ENCODE measurements at places on chromosomes 2 and 18.
A peak's percentile ranks its signal among the peaks of the same experiment; 100 is the strongest.

DNA sequence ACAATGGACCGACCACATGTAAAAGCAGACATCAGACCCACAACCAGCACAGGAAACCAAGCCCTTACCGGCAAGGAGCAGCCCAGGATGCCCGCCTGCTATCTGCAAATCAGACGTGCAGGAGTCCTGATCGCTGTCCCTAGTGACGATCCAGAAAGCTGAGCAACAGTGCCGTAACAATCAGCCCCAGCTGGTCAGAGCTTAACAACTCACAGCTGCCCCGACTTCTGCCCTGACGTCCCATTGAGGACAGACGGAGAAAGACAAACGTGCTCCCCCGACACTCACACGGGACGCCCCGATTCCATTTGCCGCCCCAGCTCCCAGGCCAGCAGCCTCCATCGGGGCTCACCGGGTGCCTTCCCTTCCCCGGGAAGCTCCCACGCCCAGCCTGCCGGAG lies 39.8 kb upstream of the PXDN start:
- peak; percentile 31 for DNase-seq

- no peak for DNase-seq
Measured at GRCh38 chr2:150404147-150404546, 83.3 kb downstream of the RND3 start.

DNA sequence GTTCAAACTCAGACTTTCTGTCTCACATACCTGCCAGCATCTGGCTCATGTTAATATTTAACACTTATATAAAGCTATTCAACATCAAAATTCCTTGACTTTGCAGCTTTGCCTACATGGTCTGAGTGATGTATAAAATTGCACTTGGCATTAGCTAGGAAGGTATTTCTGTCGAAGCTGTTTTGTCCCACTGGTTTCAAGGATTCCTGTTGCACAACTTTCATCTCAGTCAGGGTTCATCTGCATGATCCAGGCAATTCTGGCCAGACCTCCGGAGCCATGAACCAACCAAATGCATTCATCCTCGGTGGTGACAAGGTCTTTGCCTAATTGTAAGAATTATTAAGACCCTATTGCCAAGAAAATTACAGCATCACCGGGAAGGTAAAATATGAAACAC lies 185.4 kb downstream of the ZEB2 start:
- no peak for DNase-seq

DNA sequence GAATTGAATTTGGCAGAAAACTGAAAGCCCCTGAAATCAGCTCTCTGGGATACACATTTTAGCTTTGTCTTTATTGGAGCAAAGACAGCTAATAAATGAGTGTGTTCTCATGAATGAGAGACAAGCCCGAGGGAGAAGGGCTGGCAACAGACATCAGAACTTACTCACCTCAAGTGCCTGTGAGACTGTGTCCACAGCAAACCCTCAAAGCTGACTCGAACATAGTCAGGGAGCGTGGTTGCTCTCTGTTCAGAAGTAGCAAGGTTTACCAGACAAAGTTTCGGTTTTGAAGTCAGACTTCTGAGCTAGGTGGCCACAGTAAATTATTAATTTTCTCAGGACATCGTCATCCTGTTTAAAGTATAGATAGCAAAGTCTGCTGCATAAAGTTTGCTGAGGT lies 207.9 kb downstream of the CMPK2 start:
- DNase-seq, result no peak

GRCh38 chr2:177413703-177414102 lies 21.1 kb downstream of the AGPS start:
- no peak for DNase-seq

- DNase-seq, result no peak
Measured at GRCh38 chr2:206515580-206515979, 72.2 kb downstream of the ADAM23 start.

- DNase-seq, result no peak
Measured at GRCh38 chr2:131557558-131558321, 30.1 kb downstream of the CCDC74A start.

- no peak for DNase-seq
Measured at GRCh38 chr2:39194686-39195085, 49.1 kb downstream of the CDKL4 start.

DNA sequence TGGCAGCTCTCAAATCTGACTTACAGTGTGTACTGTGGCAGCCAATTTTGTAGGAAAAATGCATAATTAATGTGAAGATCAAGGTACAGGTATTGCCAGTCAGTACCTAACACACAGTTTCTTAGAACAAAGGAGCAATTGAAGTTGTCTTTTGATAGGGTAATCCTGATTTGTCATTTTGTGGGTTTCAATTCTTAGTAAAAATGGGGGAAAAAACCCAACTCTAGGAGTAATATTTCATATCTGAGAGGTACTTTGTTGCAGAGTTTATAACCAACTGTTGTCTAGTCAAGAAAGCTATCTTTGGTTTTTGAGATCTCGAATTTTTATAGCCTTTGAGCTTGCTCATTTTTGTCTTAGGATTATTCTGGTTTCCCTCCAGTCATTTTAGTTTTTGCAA lies 16.1 kb downstream of the SPATS2L start:
- DNase-seq, result no peak

GRCh38 chr2:67752969-67753368 lies 309.8 kb downstream of the C1D start:
- DNase-seq, result no peak

GRCh38 chr18:51878724-51879123 lies 461.3 kb upstream of the DCC start:
- DNase-seq, result no peak

DNA sequence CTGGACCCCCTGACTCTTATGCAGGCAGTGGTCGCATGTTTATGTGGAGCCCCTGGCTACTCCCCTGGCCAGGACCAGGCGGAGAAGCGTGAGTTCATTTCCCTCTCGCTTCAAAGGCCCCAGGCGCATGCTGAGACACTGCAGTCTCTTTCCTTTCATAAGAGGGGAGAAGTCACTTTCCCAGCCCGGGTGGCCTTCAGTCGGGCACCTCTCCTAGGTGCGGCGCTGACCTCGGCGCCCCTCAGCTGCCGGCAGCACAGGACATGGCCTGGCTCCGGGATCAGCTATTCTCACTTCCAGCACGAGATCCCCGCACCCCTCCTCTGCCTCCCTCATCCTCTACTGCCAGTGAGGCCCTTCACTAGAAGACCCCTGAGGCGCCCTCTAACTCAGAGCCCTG lies 184.7 kb upstream of the PXDN start:
- no peak for DNase-seq

DNA sequence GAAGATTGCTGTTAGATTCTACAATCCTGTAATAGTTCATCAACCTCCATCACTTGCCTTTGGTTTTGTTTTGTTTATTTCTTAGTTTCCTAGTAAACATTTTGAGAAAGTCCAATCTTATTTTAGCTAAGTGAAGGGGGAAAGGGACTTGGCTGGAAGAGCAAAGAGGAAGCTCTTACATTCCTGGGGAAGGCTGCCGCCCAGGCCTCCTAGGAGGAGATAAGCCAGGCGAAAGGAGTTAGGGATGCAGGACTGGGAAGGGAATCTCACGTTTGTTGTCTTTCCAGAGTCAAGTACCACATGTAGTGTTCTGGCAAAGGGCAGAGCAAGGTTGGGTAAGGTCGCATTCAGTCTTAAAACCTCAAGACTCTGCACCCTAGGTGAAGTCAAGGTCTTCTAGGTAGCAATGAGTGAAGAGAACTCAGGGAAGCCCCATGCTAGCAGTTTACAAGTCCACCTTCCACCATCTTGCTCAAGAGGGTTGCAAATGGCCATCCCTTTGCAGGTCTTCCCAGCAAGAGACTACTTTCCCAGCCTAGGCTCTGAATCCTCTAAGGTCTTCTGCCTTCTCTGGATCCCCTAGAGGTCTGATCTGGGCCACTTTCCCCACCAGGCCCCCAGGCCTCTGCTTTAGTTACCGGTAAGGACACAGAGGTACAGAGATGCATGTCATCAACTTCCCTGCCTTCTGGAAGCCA lies 320.7 kb downstream of the CYP26B1 start:
- no peak for DNase-seq

DNA sequence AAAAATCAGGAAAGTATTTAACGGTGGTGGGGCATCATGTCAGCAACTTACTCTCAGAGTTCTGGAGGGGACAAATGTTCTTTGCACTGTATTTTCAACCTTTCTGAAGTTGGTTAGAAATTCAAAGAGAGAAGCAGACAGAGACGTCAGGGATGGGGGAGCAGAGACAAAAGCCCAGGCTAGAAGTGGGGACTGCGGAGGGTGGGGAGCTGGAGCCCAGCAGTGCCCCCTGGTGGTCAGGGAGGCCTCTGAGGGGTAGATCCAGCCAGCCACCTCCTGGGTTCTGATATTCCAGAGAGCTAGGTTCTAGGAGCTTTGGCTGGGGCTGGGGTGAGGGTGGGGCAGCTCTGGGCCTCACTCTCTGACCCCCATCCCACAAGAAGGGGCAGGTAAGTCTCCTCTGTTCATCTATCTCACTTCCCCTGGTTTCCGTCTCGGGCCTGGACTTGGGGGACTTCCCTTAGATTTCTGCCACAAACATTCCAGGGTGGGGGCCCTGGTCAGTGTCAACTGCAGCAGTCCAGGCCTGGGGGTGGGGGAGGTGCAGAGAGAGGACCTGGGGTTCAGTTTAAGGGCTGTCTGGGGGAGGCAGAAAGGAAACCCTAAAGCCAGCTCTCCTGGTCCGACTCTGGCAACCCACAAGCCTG lies 8.9 kb downstream of the TNS1 start:
- DNase-seq, result no peak

DNA sequence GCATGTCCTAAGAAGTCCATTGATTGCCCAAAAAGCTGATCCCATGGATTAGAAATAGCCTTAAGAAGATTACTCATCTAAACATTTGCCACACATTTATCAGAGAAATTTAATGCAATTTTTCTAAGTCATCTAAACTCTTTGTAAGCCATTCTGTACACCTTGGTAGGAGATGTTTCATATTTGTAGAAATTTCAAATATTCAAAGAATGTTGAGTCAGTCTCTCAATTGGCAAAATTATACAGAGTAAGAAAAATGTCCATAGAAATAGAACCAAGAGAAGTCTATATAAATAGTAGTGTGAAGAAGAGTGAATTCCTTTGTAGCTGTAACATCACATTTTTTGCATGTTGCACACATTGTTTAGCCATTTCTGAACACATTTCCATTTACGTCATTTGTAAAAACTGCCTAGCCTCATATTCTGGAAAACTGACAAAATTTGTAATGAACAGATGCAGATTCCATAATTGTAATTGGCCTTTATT lies 128.6 kb downstream of the MSTN start:
- DNase-seq, result no peak

DNA sequence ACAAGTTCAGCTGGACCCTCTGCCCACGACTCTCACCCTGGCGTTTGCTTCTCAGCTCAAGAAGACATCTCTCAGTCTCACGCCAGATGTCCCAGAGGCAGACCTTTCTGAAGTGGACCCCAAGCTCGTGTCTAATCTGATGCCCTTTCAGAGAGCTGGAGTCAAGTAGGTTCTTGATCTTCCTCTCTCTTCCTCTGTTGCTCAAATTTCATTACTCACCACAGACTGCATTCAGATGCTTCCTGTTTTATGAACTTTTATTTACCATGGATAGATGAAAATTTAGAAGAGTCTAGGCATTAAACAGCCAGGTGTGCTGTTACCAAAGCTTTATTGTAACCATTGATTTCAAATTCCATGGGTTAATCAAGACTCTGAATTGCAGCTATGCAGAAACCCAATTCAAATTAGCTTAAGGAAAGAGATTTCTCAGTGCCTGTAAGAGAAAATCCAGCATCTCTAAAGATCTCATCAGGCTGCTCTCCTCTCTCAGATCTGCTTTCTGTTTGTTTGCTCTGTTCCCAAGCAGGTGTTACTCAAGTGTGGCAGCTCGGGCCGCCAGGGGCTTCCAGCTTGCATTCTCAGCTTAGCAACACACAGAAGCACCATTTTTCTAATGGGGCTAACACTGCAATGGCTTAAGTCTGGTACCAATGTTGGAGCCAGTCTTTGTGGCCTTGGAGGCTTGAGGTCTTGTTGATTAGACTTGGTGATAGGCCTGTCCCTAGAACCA lies 16.5 kb downstream of the SMARCAL1 start:
- DNase-seq, result no peak

DNA sequence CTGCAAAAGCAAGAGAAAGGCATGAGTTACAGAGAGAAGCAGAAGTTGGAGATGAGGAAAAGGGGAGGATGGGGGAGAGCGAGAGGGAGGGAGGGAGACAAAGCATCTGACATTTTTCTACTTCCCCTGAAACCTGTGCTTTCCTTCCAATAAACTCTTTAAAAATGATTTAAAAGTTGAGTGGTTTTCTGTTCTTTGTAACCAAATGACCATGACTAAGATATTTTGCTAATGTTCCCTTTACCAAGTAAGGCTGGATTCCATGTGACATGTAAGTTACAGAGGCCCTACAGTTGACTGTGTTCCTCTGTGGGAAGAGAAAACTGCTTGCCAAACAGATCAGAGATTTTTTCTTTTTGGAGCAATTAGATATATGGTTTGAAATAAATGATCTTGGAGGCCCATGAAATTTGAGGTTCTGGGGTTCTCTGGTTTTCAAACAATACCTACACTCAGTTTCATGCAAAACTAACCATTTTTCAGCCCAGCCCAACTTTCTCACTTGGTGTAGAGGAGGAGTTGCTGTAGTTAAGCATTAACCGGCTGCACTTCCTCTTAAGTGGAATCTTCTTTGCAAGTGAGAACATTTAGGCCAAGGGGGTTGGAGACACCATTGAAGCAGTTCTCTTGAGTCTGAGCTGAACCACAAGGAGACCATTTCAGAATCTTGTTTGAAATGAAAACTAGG lies 34.5 kb downstream of the INSIG2 start:
- DNase-seq, result no peak

DNA sequence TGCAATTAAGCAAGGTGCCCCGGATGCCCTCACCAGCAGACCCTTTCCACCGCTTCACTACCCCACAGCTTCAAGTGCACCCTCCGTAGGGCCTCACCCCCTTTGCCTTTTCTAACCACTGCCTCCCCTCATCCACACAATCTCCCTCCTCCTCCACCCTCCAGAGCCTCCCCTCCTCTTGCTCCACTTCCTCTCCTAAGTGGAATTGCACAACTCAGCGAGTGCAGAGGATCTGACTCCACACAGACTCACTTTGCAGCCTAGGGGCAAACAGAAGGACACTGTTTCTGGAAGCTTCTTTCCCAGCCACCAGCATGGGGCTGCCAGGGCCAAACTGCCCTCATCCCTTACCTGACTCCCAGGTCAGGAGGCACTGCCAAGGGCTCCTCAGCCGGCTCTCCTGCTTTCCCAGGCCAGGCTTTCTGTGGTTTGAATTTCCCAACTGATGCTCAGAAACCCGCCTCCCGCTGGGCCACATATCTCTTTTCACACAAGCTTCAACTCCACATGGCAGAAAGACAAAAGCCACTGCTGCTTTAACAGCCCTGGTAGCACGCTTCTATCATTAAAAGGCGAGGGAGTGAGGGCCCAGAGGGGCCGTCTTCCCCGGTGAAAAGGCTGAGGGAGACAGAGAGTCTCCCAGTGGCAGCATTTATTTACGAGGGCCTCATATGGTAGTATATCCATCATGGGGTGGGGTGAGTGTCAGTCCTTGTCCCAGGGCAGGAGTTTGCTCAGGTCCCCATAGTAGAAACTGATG lies 74.7 kb upstream of the MGAT4A start:
- DNase-seq, result peak; percentile 72

- no peak for DNase-seq
Measured at GRCh38 chr2:188580738-188581137, 289.1 kb downstream of the GULP1 start.

GRCh38 chr18:53698907-53699306 lies 525.6 kb downstream of the MBD2 start:
- no peak for DNase-seq

All from tibial artery (tissue), 4 donors.